ENCODE measurements at places on chromosomes 6 and 20.

DNA sequence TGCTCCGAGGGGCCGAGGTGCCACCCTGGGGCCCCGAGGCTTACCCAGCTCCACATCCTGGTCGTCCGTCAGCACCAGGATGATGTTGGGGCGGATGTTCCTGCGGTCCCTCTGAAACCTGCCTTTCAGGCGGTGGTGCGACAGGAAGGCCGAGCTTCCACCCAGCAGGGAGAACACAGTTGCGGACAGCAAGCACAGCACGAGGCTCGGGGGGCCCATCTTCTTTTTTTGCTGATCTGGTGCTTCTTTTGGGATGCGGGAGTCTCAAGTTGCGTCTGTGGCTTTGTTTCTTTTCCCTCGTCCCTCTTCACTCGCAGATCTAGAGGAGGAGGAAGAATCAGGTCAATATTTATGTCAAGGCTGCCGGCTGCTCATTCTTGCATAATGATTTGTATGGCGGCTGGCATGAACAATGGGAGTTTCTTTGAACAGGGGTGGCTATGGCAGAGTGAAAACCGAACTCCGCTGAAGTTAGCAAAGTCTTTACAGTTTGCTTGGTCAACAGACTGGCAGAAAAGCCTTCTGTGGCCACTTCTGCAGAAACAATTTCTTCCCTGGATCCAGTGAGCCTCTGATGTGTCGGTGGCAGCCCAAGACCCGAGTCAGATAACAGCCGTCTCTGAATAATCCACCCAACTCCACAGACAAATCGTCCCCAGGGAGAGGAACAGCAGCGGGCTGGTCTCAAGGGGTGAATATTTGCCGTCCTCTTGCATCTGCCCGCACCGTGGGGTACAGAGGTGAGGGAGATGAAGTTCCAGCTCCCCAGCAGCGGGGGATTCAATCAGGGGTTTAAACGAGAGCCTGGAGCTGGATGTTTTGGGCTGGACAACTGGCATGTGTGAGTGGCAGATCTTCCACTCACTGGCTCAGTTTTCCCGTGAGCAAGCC, 27.9 kb downstream of the SULF2 start:
- no peak for DNase-seq

DNA sequence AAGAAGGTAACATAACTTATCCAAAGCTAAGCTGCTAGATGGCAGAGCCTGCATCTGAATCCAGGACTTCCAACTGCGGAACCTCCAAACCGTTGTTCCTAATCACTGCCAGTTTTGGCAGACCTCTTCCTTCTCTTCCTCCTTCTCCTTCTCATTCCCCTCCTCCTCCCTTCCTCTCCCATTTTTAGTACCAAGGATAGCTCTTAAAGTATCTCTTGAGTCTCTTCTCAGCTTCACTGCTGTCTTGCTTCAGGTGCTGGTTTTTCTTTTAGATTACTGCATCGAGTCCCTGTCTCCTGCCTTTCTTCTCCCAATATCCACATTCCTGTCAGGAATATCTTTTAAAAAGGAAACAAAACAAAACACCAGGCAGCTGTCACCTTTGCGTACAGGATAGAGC, 77.1 kb downstream of the CDYL start:
- DNase-seq: no peak

GRCh38 chr6:7241709-7242645, 71.0 kb downstream of the SSR1 start:
- peak; percentile 79 for DNase-seq

DNA sequence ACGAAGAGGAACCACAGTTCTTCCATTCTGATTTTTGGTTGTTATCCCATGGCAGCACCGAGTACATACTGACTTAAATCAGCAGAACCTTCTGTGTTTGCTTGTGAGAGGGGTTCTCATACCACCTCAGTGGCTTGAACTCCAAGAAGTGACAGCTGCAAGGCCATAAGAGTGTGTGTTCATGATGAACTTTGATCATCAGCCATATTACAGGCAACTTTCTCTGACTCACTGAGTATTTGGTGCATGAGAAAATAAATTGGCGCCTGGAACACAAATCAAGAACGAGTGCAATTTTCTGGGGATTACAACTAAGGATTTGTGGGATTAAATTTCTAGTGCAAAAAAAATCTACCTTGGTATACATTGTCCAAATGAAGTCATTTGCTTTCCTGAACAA, 68.9 kb downstream of the CYP39A1 start:
- peak; percentile 5 for DNase-seq

DNA sequence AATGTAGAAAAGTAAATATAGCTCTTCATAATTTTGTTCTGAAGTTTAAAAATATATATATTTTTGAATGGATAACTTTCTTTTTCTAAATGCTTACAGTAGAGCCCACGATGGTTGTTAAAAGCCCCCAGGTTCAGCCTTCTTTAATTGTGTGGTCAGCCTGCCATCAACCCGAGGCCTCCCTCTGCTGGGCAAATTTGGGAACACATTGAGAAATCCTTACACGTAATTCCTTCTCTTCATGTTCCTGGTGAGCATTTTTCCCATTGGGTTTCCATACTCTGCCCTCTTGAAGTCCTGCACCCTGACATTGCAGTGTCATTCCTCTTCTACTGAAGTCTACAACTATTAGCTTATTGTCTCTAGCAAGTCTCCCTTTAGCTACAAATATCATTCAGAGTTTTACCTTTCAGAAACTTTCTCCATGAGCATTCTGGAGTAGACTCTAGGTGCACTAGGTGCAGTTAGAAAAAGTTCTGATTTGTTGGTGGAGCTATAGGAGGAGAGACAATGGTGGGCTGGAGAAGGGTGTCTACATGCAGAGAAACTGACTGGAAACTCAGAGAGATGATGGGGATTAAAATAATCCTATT, 40.6 kb downstream of the TRIM38 start:
- peak; percentile 69 for DNase-seq
